ENCODE measurements at places on chromosomes 5 and 9.
A peak's percentile ranks its signal among the peaks of the same experiment; 100 is the strongest.

- no peak for DNase-seq
Observed at GRCh38 chr9:113935677-113936380, 59.7 kb downstream of the ZNF618 start.

DNA sequence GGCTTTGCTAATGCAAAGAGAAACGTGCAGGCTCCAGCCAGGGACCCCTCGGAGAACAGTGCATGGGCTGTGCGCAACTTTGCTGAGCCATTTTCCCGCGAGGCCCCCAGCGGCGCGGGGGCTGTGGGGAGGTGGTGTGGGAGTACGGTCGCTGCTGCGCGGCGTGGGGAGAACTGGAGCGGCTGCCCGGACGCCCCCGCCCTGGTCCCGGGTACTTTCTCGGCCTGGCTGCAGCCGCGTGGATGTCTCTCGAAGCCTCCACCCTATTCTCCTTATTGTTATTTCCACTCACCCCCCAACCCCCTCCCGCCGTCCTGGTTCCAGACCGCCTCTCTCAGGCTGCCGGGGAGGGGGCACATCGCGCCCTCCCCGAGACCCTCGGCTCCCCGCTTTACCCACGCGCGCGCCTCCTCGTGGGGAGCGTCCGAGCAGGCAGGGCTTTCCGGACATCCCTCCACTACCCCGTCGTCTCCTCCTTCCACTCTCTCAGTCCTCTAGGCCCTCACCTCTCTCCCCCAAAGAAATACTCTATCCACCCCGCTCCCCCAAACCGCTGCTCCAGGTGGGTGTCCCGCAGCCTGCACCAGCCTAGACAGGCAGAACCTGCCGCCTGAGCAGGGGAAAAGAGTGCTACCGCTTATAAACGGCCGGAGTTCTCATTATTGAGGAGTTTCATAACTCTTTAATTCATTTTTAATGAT lies 68.6 kb upstream of the TBCA start:
- DNase-seq = no peak

- no peak for DNase-seq
Observed at GRCh38 chr5:157857816-157858526, 974 bp downstream of the CLINT1 start.

DNA sequence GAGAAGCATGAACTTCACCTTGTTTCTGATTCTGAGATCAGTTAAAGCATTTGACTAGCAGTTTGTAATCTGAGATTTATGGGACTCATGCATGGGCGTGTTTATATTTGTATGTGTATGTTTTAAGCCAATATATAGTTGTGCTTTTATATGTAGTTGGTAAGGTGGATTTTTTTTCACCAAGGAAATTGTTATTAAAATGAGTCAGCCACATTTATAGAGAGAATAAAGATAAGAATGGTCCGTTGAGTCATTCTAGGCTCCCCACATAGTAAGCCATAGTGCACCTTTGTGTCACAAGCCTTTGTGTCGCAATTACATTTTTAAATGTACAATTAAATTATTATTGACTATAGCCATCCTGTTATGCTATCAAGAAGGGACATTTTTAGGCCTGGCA lies 89.0 kb downstream of the NLN start:
- no peak for DNase-seq

- DNase-seq = no peak
Observed at GRCh38 chr9:108671794-108672193, 184.0 kb downstream of the ACTL7B start.

GRCh38 chr5:164672931-164673694 lies 1167.7 kb downstream of the MAT2B start:
- no peak for DNase-seq

DNA sequence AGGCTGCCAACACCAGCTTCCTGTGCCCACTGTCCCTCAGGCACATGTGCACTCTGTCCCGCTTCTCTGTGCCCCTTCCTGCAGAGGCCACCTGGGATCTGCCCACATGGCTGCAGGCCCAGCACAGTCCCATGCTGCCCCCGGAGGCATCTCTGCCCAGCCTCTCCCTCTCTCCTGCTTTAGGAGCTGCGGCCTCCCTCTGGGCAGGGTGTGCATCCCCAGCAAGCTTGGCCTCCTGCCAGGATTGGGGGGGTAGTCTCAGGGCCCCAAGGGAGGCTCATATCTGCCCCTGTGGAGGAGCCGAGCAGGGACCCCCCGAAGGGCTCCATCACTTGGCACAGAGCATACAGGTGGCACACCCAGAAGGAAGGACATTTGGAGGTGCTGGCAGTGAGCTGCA lies 24.8 kb downstream of the FLT4 start:
- DNase-seq = no peak

DNA sequence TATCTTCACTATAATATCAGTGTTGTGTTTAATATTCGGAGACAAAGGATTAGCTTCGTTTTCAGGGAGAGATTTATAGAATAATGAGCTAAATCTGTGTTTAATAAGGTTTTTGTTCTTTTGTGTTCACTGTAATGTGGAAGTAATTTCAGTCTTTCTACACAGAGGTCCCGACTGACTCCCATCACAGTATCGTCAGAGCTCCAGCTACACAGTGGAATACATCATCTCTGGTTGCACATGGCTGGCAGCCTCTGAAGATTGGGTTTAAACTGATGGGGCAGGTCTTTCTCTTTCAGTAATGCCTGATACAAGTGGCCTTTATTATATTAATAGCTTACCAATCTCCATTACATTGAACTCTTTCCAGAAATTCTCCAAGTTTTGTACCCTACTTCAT lies 736.7 kb upstream of the RIOK2 start:
- no peak for DNase-seq

DNA sequence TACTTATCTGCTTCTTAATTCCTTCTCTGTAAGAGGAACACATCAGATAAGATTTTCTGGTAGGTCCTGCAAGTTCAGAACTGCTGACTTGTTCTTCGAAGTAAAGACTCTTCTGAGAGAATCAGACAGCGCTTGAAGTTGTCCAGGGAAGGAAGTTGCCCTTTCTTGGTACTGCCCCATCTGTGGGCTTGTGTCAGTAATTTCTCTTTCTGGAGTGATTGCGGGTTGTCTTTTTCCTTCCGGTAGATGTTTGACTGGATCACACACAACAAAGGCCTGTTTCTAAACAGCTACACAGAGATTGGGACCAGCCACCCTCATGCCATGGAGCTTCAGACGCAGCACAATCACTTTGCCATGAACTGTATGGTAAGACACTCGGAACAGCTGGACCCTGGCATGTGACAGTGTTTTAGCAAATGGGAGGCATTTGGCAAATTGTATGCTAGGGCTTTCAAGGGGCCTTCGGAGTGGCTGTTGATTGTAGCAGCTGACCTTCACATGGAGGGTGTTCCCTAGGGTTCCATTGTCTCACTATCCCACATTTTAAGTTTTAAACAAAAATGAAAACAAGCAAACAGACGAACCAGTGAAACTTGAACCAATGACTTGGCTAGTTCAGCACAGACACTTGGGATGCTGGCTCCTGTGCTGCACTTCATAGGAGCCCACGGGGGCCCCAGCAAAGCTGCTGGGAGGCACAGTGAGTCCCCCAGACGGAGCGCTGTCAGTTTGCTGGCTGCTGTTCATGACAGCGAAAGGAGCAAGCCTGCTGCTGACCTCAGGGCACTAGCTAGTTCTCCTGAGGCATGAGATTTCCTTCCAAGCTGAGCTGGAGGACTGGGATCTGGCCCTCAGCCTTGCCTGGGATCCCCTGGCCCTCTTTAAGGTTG lies 149.9 kb downstream of the TRIO start:
- DNase-seq = no peak

- DNase-seq = no peak
Observed at GRCh38 chr9:34025062-34025461, 23.6 kb downstream of the UBAP2 start.

- no peak for DNase-seq
Observed at GRCh38 chr9:26357803-26358344, 534.7 kb downstream of the CAAP1 start.

- DNase-seq = no peak
Observed at GRCh38 chr5:97134634-97135033, 7.8 kb downstream of the LIX1 start.

DNA sequence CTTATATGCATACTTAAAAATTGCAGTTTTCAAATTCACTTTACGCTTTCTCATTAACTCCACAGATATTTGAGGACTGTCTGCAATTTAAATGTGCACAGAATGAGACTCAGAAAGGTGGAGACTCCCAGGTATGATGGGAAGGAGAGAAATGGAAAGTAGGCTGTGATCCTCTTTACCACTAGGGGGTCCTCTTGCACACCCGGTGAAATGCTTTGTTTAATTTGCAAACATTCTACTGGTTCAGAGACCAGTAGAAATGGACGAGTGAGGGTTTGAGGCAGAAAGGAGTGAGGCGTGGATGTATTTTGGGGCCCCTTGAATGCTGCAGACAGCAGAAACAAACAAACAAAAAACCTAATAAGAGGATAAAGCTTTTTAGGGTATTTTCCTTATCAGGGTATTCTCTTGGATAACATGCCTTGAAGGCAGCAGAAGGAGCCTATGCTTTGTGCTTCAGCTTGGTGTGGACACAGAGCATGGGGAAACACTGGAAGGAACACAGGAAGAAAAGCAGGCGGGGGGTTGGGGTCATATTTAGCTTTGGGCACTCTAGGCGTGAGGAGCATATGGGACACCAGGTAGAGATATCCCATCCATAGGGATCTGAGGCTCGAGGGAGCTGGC lies 410.1 kb downstream of the DMRT2 start:
- DNase-seq = no peak

GRCh38 chr9:95381221-95381620 lies 63.7 kb upstream of the FANCC start:
- DNase-seq = no peak

- DNase-seq = no peak
Observed at GRCh38 chr9:118533101-118533500, 828.9 kb downstream of the TLR4 start.

GRCh38 chr9:5449521-5450358 lies 602 bp upstream of the CD274 start:
- DNase-seq = no peak

GRCh38 chr5:151141535-151141934 lies 16.0 kb downstream of the ANXA6 start:
- no peak for DNase-seq

- no peak for DNase-seq
Observed at GRCh38 chr5:16695779-16696178, 79.0 kb upstream of the RETREG1 start.

GRCh38 chr5:168207450-168208029 lies 83.9 kb upstream of the WWC1 start:
- no peak for DNase-seq

GRCh38 chr5:159128070-159128541 lies 28.4 kb upstream of the EBF1 start:
- DNase-seq = no peak

DNA sequence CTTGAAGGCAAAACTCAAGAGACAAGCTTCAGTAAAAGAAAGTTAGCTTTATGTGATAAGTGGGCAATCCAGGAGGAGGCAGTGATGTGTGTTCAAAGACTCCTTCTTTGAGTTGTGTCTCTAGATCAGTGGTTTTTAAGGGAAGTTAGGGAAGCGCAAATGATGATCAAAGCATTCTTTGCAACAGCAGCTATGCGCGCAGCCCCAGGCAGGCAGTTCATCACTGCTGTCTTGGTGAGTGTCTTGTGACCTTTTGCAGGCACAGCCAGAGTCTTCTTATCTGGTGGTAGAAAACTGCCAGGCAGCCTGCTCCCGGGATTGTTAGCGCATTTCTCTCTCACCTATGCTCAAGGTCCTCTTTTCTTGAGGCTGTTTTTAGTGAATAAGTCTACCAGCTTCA lies 40.3 kb upstream of the CLK4 start:
- DNase-seq = peak; percentile 46

DNA sequence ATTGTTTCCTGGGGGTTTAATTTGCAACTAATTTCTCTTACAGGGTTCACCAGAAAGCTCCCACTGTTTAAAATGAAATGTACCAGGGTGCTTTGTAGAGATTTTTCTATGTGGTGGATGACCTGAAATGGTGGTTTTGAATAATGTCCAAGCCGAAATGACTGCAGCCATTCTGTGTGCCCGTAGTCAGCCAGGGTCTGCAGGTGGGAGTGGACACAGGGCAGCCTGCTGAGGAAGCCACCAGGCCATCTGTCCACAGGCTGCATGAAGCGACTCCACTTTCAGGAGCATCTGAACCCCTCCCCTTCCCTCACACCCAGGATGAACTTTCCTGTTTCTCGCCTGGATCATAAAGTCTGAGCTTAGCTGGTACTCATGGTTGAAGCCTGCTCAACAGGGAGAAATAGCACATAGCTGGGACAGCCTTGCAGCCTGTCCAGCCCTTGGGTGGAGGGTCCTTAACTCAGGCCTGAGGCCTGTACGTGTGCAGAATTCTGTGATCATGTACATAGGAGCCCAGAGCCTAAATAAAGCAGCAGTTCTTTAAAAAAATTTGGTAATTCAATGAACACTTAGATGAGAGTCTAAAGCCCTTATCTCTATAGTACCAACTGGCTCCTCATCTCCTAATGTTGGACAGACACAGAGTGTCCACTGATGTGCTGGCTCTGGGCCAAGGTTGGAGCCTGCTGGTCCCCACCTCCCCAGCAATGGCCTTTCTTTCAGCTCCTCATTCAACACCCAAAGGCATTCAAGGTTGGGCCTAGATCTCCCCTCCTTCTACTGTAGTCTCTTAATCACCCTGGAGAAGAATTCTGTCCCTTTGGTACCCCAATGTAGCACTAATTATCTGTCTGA lies 72.8 kb downstream of the SHB start:
- DNase-seq = no peak

GRCh38 chr9:33436445-33436844 lies 10.9 kb downstream of the AQP3 start:
- no peak for DNase-seq

DNA sequence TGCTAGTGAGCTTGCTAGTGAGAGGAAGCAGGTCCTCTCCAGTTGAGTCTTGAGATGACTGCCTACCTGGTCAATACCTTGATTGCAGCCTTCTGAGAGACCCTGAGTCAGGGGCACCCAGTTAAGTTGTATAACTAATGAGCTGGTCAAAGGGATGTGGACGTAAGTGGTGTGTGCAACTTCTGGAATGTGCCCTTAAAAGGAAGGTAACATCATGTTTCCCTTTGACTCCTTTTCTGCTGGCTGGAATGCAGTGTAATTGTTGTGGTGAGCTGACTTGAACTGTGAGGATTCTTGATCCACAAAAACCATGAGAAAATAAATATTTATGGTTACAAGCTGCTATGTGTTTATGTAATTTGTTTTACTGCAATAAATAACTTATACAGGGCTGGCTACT lies 2.4 kb upstream of the SNX2 start:
- DNase-seq = no peak

- DNase-seq = no peak
Observed at GRCh38 chr9:79054500-79054899, 517.3 kb upstream of the TLE4 start.

- DNase-seq = no peak
Observed at GRCh38 chr5:36443941-36444340, 142.2 kb upstream of the RANBP3L start.

- no peak for DNase-seq
Observed at GRCh38 chr9:79233542-79233941, 338.2 kb upstream of the TLE4 start.

GRCh38 chr5:4480528-4481349 lies 659.4 kb upstream of the ADAMTS16 start:
- DNase-seq = peak; percentile 45

Measured in renal cortex interstitium (tissue), 15 donors.